Activated CD8-positive, alpha-beta T cell treated with anti-CD3 and anti-CD28 coated beads, Interleukin-2, amount 10 ng/mL, durations not matched to agents 7 days and 5 days (primary cell): ENCODE measurements at places on chromosomes 16 and 17.

DNA sequence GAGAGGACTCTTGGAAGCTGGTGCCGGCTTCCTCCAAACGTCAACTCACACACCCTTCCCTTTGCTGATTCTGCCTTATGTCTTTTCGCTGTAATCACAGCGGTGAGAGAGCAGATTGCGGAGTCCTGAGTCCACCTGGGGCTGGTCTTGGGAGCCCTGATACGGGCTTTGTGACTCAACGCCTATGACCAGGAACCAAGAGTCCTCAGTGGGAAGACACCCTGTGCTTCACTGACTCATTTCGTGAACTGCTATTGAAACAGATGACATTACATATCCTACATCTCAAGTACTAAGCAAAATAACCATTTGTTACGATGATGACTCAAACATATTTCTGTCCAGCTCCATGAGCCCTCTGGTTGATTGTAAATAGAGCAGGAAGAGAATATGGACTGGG, 90.7 kb upstream of the CREBBP start:
- no peak for DNase-seq

GRCh38 chr16:9033125-9033830, 58.2 kb upstream of the HAPSTR1 start:
- DNase-seq, result no peak

- DNase-seq, result no peak
Observed at GRCh38 chr16:72210555-72210954, 38.6 kb upstream of the PMFBP1 start.

- DNase-seq, result no peak
Observed at GRCh38 chr17:47841488-47842291, 617 bp upstream of the SCRN2 start.

DNA sequence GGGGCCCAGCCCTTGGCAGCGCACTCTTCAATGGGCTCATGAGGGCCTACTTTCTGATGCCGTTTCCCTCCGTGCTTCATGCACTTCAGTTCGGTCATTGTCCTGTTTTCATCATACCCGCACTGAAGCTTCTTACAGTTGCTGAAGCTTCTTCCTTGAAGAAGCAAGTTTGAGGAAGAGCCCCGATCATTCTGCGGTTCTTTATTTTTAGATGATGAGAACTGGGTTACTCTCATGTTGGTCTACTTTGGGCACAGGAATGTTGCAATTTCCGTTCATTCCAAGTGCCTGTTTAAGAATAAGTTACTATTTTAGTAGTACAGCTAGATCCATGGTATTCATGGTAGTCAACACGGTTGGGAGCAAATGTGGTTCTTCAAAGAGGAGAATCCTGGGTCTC, 587.7 kb upstream of the HSBP1 start:
- DNase-seq, result no peak

- peak; percentile 23 for DNase-seq
Observed at GRCh38 chr17:51372345-51373004, 112.1 kb downstream of the UTP18 start.

DNA sequence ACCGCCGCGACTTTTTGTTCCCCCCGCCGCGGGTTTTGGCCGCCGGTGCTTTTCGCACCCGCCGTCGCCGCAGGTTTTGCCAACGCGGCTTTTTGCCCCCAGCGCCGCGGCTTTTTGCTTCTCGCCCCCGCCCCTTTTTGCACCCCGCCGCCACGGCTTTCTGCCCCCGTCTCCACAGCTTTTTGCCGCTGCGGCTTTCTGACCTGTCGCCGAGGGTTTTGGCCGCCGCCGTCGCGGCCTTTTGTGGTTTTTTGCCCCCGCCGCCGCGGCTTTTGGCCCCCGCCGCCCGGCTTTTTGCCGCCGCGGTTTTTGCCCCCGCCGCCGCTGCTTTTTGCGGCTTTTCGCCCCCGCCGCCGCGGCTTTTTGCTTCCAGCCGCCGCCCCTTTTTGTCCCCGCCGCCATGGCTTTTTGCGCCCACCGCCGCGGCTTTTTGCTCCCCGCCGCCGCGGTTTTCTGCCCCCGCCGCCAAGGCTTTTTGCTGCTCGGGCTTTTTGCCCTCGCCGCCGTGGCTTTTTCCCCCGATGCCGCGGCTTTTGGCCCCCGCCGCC, 151.1 kb downstream of the KCNJ18 start:
- DNase-seq, result no peak

DNA sequence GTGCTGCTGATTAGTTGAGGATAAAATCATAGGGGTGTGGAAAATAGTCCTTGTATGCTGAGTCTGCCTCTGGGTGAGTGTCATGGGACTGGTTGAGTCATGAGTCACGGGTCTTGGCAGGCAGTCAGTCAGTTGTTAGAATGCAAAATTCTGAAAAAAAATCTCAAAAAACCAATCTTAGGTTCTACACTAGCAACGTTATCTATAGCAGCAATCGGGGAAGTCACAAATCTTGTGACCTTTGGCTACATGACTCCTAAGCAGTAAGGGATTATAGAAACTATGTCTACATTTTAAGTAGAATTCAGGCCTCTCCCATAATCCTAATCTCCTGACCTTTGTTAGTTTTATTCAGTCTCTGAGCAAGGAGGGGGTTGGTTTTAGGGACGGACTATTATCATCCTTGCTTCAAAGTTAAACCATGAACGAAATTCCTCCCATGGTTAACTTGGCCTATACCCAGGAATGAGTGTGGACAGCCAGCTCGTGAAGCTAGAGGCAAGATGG, 18.0 kb upstream of the PMFBP1 start:
- no peak for DNase-seq

- no peak for DNase-seq
Observed at GRCh38 chr16:77290451-77291115, 91.4 kb downstream of the SYCE1L start.

- DNase-seq, result no peak
Observed at GRCh38 chr17:72613806-72614292, 478.6 kb downstream of the SLC39A11 start.

DNA sequence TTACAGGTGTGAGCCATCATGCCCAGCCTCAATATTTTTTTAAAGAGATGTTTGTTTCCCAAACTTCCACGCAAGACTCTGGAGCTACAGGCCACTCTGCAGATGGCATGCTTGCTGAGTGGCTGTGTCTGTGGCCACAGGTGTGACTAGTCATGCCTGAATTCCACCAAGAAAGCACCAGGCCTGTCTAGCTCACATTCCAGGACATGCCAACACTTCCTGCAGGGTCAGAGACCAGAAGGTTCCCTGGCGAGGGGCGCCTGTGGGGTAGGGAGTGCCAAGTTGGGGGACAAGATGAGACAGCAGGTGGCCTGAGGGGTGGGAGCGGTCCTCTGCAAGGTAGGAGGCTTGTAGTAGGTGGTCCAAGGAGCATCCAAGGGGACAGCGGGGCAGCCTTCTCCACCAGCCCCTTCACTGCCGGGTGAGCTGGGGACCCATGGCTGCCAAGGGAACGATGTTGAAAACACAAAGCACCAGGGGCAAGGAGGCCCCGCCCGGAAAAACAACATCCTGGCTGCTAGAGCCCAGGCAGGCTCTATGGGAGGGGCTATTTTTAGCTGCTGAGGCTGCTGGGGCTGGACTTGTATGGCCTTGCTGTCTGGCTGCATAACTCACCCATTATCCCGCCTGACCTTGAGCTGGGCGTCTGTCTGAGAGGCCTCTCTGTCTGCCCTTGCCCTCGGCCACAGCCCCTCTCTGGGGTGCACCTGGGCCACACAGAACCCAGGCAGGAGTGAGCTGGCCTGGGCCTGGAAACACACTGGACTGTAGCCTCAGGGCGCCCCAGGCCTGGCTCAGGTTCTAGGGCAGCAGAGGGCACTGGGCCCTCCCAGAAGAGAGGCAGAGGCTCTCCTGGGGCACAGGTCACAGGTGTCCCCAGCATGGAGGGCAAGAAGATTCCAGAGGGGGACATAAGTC, 5.7 kb downstream of the TRIM47 start:
- DNase-seq, result peak; percentile 87

DNA sequence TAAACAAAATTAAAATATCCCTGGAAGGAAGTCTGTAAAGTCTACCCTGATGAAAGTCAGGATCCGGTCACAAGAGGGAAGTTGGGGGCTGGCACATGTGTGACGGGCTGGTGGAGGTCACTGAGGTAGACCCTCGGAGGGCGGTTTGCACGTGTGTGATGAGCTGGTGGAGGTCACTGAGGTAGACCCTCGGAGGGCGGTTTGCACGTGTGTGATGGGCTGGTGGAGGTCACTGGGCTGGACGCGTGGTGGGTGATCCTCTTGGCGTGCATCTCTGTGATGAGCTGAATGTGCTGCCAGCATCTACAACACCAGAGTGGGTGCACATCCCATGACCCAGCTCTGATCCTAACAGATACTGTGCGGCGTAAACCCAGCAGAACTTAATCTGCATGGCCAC, 43.7 kb upstream of the METRNL start:
- DNase-seq, result no peak

GRCh38 chr16:49194537-49195236, 87.0 kb downstream of the CBLN1 start:
- no peak for DNase-seq

DNA sequence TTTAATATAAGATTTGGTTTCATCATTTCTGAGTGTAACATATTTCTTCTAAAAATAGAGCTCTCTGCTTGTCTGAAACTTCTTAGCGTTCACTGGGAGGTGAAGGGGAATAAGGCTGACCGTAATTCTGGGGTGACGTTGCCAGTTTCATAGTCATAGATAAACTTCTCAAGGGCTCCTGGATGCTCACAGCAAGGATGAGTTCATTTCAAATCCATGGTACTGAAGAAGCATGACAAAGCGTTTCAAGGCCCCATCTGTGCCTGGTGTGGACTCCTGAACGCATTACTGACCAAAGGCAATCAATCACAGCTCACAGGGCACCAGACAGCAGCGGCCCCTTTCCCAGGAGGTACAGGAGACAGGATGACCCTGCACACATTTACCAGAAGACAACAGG, 12.0 kb upstream of the EVPL start:
- no peak for DNase-seq

DNA sequence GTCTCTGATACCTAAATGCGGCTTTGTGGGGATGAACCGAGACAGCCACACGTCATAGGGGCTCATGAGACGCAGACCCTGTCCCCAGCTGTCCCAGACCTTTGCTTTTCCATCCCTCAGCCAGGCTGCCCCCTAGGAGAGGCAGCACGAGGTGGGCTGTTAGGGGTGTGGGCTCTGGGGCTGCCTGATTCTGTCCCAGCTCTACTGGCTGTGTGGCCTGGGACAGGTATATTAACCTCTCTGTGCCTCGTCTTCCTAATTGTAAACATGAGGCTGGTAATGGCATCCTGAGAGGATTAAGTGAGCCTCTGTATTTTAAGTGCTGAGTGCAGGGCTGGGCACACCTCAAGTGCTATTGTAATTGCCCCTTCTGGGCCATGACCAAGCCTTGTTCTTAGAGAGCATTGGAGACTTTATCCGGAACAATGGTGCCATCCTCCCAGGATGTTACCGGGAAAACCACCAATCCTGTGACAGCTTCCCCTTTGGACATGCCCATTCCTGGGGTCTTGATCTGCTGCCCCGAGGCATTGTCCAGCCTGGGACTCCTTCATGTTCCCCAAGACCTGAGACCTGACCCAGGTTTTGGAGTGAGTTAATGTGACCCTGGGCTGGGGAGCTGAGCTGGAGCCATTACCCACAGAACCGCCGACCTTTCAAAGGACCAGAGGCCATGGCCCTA, 5.1 kb downstream of the ADGRG1 start:
- no peak for DNase-seq

DNA sequence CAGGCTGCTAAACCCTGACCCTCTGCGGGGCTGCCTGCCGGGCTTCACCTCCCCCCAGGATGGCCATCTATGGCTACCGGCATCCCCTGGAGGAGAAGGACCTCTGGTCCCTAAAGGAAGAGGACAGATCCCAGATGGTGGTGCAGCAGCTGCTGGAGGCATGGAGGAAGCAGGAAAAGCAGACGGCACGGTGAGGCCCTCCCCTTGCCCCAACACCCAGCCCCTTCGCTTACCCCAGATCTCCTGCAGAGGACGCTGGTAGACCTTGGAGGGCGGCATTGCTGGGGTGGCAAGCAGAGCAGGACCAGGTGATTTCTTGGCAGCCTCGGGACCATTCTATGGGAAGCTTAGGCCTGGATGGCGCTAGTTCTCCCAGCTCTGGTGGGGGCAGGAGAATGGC, 24.5 kb downstream of the ABCC3 start:
- DNase-seq, result no peak

GRCh38 chr16:49485663-49486062, 112.1 kb downstream of the C16orf78 start:
- DNase-seq, result no peak

DNA sequence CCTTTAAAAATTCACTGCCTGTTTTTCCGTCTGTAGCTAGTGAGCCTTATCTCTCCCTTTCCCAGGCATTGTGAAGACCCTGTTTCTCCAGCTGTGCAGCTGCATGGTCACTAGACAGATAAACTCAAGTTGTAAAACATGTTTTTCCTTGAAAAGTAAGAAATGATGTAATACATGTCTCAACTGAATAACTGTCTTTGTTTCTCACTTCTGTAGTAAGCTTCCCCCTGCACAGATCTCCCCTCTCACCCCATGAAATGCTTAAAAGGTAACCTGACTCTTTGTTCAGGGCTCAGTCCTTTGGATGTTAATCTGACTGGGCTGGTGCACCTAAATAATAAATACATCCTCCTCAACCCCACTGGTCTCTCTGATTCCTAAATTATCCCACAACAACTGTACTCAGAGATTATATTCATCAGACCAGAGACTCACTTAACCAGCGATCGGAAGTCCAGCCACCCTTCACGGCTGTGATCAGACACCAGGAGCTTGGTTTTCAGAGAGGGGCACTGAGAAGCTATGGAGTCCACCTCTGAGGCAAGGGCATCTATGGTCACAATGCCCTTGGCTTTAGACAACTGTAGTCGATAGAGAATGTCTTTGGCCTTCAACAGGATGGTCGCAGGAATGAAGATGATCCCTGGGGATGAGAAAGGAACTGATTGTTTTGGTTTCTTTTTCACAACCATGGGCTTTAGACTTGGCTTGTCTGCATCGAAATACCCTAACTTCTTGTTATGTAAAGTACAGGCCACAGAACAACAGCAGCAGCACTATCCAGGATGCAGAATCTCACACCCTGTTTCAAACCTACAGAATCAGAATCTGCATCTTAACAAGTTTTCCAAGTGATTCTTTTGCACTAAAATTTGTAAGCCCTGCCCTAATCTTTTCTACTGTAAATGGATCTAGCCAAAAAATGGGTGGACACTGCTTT, 15.4 kb downstream of the ACSM1 start:
- no peak for DNase-seq

GRCh38 chr17:29180034-29180787, at the start of gene MYO18A:
TSS of gene MYO18A (minus strand) at chr17:29180398. CDS start at chr17:29166940, 13,458 bp downstream.
- peak; percentile 83 for DNase-seq

GRCh38 chr17:77400445-77400870, 259.7 kb downstream of the SEC14L1 start:
- peak; percentile 82 for DNase-seq
